ENCODE measurements at places on chromosomes 16 and 17.

GRCh38 chr16:7083096-7083495 lies 249.5 kb upstream of the RBFOX1 start:
- DNase-seq, result no peak

- DNase-seq, result peak; percentile 21
These were observed 4.5 kb upstream of the NAT9 start for GRCh38 chr17:74780443-74781238.

GRCh38 chr17:65027305-65027704 lies 29.2 kb downstream of the GNA13 start:
- DNase-seq, result peak; percentile 89

GRCh38 chr17:68684949-68685357 lies 83.8 kb upstream of the FAM20A start:
- DNase-seq, result no peak

GRCh38 chr16:8962393-8963009 lies 1.2 kb downstream of the USP7 start:
- DNase-seq, result peak; percentile 23

DNA sequence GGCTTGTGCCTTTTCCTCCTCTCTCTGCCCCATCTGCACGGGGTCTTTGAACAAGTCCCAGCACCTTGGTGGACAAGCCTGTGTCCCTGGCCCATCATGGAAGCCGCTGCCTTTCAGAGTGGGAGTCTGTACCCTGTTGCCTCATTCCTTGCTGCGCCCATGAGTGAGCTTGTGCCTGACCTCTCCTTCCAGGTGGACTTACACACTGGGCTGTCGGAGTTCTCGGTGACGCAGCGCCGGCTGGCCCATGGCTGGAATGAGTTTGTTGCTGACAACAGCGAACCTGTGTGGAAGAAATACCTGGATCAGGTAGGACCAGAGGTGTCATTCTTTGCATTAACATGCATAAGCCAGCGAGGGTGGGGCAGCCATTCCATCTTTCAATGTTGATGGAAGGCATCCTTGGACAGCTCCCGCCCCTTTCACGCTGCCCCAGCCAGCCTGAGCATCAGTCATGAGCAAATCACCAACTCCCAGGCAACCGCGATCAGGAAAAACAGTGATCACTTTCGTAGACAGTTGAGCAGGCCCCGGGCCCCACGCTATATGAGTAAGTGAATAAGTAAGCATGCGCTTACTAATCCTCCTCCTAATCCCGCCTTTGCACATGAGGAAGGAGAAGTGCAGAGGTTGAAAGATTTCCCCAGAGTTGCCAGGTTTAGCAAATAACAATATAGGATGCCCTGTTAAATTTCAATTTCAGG lies 36.8 kb downstream of the ATP2C2 start:
- DNase-seq, result no peak

- no peak for DNase-seq
These were observed 10.9 kb downstream of the TRAP1 start for GRCh38 chr16:3706253-3707012.

DNA sequence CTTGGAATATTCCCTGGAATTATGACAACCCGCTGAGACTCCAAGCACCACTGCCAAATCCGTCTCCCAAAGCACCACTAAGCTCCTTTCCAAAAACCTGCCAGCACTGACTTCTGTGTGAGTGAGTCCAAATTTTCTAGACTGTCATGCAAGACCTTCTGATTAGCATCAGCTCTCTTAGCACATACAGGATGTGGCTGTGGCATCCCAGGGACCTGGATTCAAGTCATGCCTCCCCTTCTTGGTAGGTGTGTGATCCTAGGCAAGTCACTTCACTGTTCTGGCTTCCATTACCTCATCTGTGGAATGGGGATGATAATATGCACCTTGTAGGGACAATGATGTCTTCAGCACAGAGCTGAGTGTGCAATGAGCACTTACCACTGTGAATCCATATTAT lies 38.3 kb upstream of the USP7 start:
- DNase-seq, result no peak

DNA sequence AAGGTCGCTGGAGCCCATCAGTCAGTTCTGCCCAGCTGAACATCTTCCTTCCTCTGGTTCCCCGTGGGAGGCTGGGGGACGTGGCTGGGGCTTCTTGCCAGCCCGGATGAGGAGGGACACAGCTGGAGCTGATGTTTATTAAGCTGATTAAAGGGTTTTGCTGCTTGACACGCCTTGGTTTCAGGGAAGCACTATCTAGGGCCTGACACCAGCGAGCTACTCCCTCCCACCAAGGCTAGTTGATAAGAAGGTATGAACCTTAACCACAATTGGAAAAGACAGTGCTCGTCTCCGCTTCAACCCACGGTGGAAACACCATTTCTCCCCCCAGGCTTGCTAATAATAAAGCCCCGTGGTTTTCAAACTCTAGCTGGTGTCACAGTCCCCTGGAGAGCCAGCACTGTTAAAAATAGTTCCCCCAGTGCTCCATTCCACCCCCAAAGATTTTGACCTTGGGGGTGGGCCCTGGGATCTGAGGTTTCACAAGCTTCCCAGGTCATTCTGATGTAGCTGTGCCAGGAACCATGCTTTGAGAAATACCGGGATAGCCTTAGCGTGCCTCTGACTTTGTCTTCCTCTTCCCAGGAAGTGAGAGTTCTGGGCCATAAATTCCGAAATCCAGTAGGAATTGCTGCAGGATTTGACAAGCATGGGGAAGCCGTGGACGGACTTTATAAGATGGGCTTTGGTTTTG lies 5.5 kb downstream of the DHODH start:
- DNase-seq, result no peak

DNA sequence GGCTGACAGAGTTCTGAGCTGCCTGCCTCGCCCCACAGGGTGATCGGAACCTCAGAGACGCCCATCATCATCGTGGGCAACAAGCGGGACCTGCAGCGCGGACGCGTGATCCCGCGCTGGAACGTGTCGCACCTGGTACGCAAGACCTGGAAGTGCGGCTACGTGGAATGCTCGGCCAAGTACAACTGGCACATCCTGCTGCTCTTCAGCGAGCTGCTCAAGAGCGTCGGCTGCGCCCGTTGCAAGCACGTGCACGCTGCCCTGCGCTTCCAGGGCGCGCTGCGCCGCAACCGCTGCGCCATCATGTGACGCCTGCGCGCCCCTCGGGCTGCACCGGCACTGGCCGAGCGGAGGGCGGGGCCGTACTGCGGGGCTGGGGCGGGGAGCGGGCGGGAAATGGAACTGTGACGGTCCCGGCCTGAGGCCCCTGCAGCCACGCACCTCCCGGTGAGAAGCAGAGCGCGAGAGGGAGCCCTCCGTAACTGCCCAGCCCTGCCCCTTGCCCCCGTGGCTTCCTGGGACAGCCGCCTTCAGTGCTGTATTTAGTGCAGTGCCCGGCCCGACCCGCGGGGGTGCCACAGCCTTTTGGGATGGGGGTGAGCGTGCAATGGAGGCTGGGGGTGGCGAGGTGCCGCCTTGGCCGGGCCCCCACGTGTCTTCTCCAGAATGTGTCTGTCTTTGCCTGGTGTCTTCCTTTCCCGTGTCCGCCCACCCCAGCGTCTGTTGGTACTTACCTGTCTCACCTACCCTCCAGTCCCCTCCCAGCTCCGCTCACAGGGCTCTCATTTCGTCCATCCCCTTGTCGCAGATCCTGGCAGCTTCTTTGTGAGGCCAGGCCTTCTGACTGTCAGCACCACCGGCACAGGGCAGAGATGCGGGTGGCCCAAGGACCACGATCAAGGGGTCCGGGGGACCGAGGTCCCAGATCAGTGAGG lies 9.8 kb downstream of the RASL10B start:
- no peak for DNase-seq

GRCh38 chr17:27610304-27610677 lies 20.7 kb upstream of the LGALS9 start:
- DNase-seq, result no peak

DNA sequence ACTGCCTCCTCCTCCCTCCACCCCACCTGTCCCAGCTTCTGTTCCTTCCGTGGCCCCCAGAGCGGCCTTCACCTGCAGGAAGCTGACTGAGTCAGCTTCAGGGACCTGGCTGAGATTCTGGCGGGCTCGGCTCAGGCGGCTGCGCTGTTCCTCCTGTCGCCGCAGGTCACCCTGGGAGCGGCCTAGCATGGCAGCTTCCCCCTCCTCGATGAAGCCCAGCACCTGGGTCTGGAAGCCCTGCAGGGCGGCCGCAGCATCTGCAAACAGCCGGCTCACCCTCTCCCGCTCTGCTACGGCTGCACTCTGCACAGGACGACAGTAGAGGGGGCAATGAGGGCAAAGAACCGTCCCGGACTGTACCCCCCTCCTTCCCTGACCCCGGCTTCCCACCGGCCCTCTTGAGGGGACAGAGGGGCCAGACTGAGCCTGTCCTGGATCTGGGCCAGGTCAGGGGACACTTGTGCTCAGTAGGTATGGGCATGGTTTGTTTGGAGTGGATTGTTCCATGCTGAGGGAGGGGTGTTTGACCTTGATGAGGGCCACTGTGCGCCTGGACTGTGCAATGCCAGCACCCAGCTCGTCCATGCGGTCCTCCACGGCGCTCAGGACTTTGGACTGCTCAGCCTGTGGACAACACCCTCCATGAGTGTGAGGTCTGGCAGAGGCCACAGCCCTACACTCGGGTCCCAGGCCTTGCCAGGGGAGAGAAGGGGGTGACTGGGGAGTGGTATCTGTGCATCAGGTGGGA lies 2.0 kb downstream of the TRIM47 start:
- peak; percentile 74 for DNase-seq

DNA sequence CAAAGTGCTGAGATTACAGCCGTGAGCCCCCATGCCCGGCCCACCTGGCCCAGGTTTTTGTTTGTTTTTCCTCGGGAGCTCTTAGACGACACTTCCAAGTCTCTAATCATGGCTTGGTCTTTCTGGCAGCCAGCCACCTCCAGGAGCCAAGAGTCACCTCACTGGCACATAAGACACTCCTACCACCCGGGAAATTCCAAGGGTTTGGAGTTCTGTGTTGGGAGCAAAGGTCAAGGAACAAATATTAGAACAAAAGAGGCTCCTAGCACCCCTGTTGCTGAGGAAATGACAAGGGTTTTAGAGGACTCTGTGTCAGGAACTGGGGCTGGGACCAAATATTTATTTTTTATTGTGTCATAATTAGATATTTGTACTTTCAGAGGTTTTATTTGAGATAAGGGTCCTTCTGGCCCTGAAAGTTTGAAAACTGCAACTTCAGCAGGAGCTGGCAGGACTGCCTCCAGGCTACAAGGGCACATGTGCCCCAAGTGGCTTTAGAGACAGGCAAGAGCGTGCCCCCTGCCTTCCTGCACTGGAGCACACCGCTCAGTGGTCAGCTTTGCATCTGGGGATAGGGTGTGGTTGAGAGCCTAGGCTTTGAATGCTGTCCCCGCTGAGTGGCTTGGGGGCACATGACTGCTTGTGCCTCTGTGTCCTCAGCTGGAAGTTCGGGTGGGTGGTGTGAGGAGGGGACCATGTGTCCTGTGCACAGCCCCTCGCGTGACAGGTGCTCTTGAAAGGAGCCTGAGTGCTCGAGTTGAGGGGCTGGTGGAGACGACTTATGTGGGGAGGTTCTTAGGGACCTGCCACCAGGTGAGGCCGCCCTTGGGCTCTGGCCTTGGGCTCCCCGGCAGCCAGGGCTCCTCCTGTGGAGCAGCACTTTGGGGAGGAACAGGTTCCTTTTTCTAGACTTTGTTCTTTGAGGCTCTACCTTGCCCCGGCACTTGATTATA lies 29.7 kb downstream of the MGRN1 start:
- DNase-seq, result no peak

DNA sequence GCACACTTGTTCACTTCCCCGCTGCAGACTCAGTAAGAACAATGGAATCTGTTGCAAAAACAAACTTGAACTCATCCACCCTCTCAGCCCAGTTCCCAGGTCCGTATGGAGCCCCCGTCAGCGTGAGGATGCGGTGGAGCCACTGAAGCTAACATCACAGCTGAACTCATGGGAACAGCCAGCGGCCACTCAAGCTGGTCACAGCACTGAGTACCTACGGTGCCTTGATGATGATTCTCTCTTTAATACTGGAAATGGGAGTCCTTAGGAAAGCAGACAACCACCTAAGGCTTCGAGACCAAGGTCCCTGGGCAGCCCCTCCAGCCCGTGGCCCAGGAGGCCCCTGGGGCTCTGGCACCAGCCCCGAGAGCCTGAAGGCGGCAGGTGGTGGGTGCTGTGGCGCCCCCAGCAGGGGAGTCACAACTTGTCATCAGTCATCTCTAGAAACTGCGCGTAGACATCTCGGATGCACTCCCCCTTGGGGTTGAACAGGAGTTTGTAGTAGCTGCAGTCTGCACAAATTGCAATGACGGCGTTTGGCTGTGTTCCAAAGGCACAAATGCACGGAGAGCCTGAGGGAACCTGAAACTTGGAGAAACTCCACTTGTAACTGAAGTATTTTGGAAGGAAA lies 31.0 kb upstream of the RHOT1 start:
- peak; percentile 6 for DNase-seq

DNA sequence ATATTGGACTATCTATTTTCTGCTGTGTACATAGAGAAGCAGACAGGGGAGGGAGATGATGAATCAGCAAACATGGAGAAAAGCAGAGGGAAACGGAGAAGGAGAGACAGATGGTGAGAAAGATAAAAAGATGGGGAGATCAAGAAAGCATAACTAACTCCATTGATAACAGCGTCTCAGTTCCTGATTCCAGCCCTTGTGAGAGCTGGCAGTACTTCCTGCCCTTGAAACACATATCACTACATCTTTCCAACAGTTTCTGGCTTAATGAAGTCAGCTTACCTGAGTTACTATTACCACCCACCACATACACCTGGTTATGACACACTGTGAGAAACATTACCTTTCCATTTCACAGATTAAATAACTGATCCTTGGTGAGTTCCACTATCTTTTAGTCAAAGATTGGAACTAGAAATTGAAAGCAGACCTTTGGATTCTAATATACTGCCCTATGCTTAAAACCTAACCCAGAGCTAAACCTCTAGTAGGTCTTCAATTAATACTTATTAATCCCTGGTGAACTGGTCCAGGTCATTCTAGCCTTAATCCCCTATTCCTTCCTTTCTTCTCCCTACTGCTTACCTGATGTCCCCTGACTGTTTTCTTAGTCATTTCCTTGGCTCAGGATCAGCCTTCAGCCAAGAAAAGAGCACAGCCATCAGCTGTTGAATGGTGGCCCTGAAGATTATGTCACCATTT lies 346.6 kb upstream of the CCL2 start:
- DNase-seq, result no peak

DNA sequence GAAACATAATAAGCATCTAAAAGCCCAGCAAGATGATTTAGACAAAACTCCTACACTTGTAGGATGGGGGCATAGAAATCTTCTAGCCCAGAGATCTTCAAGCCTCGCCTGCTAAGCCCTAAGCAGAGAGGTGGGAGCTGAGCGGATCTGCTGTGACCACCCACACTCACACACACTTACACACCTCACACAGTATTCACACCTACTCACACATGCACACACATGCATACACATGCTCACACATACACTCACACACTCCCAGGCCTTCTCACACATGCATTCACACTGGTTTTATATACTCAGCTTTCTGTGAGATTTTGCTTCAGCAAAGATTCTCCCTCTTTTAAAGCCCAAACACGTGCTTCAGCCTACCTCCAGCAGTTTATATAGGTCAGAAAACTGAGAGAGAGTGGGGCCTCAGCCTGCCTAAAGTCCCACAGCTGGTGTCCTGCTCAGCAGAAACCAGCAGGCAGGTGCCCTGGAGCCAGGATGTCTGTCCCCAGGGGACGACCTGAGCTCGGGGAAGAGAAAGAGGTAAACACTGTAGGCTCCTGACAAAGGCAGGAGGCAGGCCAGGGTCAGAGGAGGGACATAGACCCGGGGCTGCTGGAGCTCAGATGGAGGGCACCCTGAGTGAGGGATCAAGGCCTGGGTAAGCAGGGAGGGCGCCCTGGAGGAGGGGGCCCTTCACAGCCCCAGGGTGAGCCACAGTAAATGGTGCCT lies 12.0 kb upstream of the KRT19 start:
- DNase-seq, result no peak

GRCh38 chr17:4949321-4950074 lies 1.2 kb upstream of the PFN1 start:
- peak; percentile 46 for DNase-seq

GRCh38 chr16:81528256-81528655 lies 83.6 kb downstream of the CMIP start:
- no peak for DNase-seq

Data from T-helper 2 cell (primary cell).